Activated CD4-positive, alpha-beta T cell treated with anti-CD3 and anti-CD28 coated beads for 36 hours (primary cell): ENCODE measurements at places on chromosomes 11 and 22.

- no peak for DNase-seq
These were observed 119.2 kb downstream of the ARHGAP42 start for GRCh38 chr11:100806296-100806695.

DNA sequence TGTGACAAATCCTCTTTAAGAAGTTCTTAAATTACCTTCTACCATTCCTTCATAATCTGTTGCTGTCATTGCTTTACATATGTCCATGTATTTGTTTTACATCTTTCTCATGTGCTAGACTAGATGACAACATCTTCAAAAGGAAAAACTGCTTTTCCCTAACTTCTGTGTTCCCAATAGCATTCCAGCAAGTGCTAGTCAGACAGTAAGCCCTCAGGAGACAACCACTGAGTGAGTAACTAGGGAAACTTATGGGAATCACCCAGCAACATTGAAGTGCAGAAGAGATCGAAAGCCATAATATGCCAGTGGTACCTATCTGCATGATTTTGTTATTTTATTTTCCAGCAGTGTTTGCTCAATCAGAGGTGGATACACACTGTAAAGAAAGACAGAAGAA, 889.7 kb upstream of the API5 start:
- DNase-seq, result no peak

GRCh38 chr11:120471131-120471530, 40.4 kb upstream of the GRIK4 start:
- DNase-seq, result no peak

DNA sequence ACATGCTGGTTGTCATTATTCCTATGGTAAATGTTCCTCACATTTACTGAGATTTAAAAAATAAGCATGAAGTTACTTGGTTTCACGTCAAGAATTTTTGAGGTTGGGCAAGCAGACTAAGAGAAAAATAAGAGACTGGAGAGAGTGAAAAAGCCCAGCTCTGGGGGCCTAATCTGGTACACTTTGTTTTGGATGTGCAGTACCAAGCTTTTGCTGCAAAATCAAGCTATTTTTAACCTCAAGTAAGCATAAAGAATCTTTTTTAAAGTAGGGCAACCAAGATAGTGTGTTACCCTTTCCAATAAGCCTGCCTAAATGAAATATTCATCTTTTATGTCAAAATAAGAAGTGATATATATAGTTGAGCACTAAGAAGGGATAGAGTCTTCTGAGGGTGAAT, 79.4 kb upstream of the ARHGAP20 start:
- no peak for DNase-seq

- DNase-seq, result no peak
These were observed 243.5 kb downstream of the SBF2 start for GRCh38 chr11:10050561-10050960.
